ENCODE measurements at places on chromosomes 1 and 21.

GRCh38 chr1:229863651-229864545 lies 203.1 kb upstream of the GALNT2 start:
- no peak for DNase-seq

- no peak for DNase-seq
These were observed 141.3 kb downstream of the ZZZ3 start for GRCh38 chr1:77541162-77541545.

DNA sequence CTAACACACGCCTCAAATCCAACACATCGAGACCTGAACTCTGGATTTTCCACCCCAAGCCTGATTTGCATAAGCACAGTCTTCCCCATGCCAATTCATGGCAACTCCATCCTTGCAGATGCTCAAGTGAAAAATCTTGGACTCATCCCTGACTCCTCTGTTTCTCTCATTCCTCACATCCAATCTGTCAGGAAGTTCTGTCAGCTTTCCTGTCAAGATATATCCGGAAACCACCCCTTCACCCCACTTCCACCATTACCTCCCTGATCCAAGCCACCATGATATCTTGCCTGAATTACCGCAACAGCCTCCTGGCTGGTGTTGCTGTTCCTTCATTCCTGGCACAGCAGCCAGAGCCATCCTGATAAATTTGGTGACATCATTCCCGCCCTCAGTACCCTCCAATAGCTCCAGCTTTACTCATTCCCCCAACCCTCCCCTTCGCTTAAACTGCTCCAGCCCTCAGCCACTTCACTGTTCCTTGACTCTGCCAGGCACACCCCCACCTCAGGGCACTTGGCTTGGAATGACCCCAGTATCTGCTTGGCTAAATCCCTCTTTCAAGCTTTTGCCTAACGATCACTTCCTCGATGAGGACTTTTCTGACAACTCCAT lies 17.4 kb downstream of the TCEA3 start:
- no peak for DNase-seq

DNA sequence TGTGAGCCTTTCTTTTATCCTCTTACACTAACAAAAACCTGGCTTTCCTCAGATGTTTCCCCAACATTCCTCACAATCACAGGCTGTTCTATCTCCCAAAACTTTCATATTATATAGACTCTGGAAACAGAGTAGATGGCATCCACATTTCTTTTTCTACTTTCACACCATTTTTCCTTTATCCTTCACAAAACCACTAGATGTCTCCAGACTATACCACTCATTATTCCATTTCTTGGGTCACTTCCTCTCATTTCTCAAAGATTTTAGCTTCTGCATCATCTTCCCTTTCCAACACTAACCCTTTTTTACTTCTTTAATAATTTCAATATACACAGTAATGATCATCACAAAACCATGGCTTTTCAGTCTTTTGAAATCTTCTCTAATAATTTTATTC lies 286.0 kb upstream of the DEPDC1 start:
- no peak for DNase-seq

DNA sequence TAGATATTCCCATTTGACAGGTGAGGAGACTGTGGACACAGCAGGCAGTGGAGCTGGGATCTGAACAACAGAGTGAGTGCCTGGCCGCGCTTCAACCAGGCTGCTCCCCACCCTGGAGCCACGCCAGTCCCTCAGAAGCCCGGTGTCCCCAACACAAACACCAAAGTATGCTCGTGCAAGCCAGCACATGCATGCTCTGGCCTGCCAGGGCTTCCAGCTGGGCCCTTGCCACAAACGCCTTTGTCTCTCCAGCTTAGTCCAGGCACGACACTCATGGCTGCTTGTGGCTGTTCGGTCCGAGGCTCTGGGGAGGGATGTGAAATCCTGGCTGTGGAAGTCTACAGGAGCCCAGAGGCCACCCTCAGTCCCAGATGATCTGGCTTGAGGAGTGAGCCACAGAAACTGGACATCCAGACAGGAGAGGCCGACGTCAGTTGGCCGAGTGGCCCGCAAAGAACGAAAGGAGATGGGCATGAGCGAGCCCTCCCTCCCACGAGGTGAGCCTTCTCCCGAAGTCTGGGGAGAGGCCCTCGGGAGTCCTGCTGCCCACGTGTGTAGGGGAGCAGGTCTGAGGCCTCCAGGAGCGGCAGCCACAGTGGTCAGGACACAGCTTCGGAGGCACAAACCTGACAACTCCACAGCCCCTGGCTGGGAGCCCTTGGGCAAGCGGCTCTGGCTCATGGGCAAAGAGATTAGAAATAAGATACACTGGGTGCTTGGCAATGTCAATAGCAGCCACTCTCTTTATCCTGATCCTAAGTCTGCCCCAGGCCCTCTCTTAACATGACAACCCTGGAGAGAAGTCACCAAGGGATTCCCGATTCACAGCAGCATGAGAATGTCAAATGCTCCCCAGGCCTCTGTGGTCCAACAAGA lies 117.1 kb upstream of the IFFO2 start:
- no peak for DNase-seq

- no peak for DNase-seq
These were observed 18.2 kb upstream of the NADK start for GRCh38 chr1:1796466-1796865.

GRCh38 chr1:21126324-21126723 lies 50.4 kb downstream of the EIF4G3 start:
- DNase-seq, result no peak

DNA sequence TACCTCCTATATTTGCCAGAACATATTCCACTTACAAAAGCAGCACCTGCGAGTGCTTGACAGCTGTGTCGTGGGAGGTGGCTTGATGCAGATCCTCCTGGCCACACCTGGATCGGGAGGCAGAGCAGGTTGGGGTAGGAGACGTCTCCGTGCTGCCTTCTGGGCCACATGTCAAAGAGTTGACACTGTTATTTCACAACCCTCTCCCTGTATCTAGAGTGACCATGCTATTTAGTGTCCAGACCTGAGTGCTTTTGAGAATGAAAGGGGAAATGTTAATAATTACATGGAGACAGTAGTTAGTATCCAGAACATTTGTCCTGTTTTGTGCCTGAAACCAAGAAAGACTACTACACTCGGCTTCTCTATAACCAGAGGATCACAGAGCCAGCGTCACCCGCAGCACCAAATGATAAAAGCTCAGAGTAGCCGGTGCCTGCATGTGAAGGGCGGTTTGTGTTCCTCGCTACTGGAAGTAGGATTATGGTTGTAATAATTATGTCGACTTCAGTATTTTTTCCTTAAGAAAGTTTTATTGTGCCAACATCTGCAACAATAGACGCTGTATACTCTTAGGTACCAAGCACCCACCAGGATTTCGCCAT lies 77.1 kb downstream of the GALNT2 start:
- no peak for DNase-seq

GRCh38 chr1:68653882-68654281 lies 157.0 kb upstream of the DEPDC1 start:
- DNase-seq, result no peak

GRCh38 chr1:6743189-6744101 lies 41.8 kb upstream of the CAMTA1 start:
- no peak for DNase-seq

- no peak for DNase-seq
These were observed 26.4 kb downstream of the GIPC2 start for GRCh38 chr1:78072216-78072615.

DNA sequence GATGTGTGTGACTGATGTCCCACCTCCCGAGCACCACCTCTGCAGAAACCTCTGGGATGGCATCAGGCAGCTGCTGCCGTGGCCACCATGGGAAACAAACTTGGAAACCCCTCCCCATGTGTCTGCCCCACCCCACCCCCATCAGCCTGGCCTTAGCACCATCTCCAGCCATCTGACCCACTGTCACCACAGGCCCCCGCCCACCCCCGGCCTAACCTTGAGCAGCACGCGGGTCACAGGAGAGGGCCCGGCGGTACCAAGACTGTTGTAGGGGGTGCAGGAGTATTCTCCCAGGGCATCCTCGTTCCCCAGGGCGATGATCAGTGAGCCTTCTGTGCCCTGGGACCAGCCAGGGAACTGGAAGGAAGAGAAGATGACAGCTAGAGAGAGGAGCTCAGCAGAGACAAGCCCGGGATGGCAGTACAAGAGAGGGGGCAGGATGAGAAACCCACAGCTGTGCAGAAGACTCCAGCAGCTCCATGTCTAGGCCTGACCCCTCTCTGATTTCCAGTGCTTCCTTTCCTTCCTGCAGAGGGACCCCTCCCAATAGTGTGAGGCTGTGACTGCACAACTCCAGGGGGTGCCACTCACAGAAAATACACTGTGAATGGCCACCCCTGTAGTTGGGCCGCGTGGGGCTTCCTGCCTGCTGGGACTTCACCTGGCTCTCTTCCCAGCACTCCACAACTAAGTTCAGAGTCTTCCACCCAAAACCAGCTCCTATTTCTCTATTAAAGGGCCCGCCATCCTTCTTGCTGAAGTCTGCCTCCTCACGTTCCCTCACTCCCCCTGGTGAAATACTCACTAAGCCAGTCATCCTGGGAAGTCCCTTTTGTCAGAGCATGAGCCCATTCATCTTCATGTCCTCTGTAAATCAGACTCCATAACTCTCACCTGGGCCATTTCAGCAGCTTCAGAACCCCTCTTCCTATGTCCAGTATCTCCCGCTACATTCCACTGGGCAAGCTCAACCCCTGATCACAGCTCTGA lies 7.3 kb upstream of the TAGLN2 start:
- DNase-seq, result no peak
